ENCODE measurements at places on chromosomes 3 and 15.

- no peak for DNase-seq
Observed at GRCh38 chr15:83404121-83404520, 43.0 kb upstream of the SH3GL3 start.

DNA sequence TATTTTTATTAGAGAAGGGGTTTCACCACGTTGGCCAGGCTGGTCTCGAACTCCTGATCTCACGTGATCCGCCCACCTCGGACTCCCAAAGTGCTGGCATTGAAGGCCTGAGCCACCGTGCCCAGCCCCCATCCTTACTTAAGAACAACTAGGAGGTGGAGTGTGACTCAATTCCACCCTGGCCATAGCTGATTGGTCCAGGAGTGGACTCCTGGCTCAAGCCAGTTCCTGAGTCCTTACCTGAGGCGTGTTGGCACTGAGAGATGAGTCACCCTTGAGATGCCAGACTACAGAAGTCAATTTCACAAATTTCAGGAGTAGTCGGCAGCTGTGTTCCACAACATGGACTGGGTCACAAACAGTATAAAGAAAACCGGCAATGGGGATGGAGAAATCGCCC lies 124.2 kb downstream of the SHQ1 start:
- no peak for DNase-seq

GRCh38 chr3:189834462-189834861 lies 203.3 kb downstream of the TP63 start:
- no peak for DNase-seq

- DNase-seq: no peak
Observed at GRCh38 chr3:122880624-122881023, 85.8 kb downstream of the SLC49A4 start.

DNA sequence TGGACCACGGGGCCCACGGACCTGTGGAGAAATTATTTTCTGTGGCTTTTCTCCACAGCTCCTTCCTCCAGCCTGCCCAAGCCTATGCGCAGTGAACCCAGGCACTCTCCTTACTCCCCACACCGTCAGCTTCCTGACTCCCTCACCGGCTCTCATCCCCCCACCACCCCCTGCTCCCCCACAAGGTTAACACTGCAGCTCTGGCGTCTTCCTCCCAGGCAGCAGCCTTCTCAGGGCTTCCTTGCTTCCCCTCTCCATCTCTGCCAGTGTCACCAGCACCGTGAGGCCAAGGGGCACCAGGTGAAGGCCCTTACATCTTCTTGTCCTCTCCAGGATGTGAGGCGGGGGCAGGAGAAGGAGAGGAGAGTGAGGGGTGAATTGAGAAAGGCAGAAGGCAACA lies 168.3 kb upstream of the TLE3 start:
- DNase-seq: no peak

DNA sequence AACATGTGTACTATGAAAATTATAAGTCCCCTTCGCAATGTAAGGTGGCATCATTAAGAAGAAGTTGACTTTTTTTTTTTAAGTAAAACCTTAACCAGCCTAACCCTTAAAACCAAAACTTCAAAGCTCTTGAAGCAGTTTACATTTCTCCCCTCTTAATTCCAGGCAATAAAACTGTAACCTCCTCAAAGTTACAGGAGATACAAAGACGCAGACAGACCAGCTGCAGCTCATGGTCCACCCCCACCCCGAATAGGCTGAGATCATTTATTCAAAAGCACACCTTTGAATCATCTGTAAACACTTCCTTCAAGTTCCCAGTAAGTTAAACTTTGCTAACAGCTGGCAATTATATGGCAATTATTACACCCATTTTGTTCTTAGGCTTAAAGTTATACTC lies 414.5 kb downstream of the ERC2 start:
- no peak for DNase-seq

GRCh38 chr15:52306270-52306669 lies 10.7 kb upstream of the MYO5C start:
- no peak for DNase-seq

GRCh38 chr3:111989061-111989678 lies 9.6 kb upstream of the TAGLN3 start:
- peak; percentile 30 for DNase-seq

GRCh38 chr3:48891606-48892005 lies 7.1 kb downstream of the SLC25A20 start:
- no peak for DNase-seq

- no peak for DNase-seq
Observed at GRCh38 chr3:67470207-67470606, 184.2 kb downstream of the SUCLG2 start.

GRCh38 chr15:73697033-73697467 lies 12.9 kb downstream of the CD276 start:
- DNase-seq: peak; percentile 73

DNA sequence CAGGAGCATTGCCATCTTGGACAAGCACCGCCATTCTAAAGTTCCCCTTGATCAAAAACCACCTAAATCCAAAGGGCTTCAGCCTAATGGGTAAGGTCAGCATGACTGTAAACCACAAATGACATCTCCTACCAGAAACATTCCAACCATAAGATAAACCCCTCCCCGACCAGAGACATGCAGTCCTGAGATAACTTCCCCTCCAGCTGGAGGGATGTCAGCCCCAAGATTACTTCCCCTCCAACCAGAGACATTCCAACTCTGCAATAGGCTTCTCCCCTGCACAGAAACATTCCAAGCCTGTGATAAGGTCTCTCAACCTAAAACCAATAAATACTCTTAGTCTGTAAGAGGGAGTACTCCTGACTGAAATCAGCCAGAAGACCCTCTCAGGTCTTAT lies 62.7 kb upstream of the DNAJC19 start:
- DNase-seq: no peak

GRCh38 chr3:110909839-110910238 lies 161.8 kb upstream of the NECTIN3 start:
- DNase-seq: no peak

Measured in CD14-positive monocyte (primary cell).